HL-60 (cell line): ENCODE measurements at places on chromosomes 2 and 18.

- DNase-seq, result no peak
These were observed 4.6 kb downstream of the LOXHD1 start for GRCh38 chr18:46652372-46652771.

DNA sequence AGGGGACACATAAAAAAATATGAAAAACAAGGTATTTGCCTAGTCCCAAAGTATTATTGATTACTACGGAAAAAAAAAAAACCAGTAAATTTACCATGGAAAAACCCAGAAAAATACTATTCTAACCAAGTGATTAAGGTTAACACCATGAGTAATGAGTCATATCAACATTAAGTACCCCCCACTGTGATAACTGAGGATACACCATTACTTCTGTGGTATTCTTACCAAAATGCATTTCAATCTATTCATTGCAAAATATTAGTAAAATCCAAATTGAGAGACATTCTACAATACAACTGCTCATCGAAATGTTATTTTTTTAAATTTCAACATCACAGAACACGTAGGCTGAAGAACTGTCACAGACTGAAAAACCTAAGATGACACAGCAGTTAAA is 669.8 kb downstream of the ZEB2 start:
- no peak for DNase-seq

GRCh38 chr2:191854382-191855372 is 7.8 kb upstream of the CAVIN2 start:
- DNase-seq, result no peak

GRCh38 chr2:38448692-38449410 is 71.8 kb upstream of the ATL2 start:
- no peak for DNase-seq

DNA sequence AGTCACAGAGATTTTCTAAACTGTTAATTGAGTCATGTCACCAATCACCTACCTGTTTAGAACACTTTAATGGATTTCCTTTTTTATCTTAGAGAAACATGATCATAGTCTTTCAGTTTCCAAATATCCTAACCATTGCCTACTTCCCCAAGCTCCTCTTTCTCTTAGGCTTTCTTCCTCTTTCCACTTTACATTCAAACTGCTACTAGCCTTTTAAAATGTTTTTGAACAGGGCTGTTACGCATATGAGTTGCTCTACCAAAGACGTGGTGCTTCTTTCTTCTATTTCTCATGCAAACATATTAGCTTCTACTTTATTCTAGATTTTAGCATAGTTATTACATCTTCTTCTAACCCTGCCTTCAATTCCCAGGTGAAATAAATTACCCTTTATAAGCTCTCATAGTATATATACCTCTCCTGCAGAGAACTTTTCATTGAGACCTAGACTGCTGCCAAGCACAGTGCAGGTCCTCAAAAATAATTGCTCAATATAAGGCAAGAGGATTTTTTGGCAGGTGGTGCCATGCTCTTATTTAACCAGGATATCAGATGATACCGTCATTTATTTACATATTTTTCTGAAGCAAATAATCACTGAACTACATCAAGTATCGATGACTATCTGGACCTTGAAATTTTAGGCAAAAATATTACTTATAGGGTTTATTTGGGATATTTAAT is 937.1 kb downstream of the TSN start:
- no peak for DNase-seq

GRCh38 chr18:26575865-26576217 is 27.5 kb upstream of the KCTD1 start:
- DNase-seq, result no peak

DNA sequence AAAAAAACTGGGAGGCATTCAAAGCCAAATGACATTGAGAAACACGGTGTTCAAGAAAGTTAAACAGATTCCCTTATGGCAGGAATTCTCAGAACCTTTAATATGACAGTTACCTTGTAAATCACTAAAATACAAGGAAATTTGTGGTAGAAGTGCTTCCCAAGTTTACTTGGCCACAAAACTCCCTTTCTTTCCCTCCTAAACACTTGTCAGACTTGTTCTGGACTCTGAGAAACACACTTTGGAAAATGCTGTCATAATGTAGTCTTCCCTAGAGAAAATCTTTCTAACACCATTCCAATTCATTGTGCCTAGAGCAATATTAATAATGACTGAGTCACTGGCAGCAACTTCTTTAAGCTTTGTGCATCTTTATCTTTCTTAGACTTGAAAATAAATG is 140.4 kb downstream of the ANKRD44 start:
- DNase-seq, result no peak

DNA sequence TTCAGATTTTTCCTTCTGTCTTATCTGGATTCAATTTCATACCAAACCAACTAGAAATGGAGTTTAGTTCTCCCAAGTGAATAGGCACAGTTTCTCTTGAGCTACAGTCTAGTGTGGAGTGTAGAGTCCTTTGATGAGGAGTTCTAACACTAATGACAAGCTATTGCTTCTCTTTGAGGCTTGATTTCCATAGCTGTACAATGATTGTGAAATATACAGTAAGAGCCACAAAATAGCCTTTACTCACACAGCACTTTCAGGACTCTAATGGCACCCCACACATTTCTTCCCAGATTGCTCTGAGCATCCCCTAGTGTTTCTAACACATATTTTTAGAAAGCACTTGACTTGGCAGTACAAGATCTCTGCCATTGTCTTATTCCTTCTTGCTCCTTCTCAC is 153.3 kb downstream of the LRRTM1 start:
- no peak for DNase-seq

DNA sequence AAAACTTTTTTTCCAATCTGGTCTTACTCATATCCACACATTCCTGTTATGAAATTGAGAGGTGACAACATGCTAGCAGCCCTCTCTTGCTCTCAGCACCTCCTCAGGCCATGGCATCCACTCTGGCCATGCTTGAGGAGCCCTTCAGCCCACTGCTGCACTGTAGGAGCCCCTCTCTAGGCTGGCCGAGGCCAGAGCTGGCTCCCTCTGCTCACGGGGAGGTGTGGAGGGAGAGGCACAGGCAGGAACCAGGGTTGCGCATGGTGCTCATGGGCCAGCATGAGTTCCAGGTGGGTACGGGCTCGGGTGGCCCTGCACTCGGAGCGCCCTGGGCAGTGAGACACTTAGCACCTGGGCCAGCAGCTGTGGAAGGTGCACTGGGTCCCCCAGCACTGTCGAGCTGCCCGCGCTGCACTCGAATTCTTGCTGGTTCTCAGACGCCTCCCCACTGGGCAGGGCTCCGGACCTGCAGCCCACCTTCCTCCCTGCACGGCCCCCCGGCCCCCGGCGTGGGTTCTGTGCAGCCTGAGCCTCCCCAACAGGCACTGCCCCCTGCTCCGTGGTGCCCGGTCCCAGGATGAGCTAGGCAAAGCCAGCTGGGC is 1669.6 kb upstream of the CELF4 start:
- DNase-seq, result no peak

GRCh38 chr2:199468561-199469513 is 11.1 kb upstream of the SATB2 start:
- no peak for DNase-seq

- no peak for DNase-seq
These were observed 10.2 kb downstream of the MTCL1 start for GRCh38 chr18:8715599-8715998.

DNA sequence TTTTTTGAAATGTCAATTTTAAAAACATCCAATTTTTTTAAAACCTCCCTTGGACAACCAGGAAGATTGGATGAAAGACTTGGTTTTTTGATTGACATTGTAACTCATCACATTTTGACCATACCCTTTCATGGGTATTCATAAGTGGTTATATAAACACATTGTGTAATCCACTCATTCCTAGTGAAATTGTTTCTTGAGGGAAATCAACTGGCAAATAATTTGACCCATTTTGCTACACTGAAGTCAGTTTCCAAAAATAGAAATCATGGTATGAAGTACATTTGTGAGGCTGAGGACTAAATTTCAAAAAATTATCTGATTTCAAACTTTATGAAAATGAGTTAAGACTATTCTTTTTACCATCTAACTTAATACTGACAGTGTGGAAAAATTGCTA is 31.5 kb downstream of the FBXO48 start:
- no peak for DNase-seq

GRCh38 chr2:20035955-20036666 is 15.3 kb downstream of the LAPTM4A start:
- DNase-seq, result peak; percentile 56

- DNase-seq, result no peak
These were observed 33.1 kb upstream of the NPC1 start for GRCh38 chr18:23619388-23619881.

GRCh38 chr2:100893392-100894104 is 73.6 kb downstream of the NPAS2 start:
- DNase-seq, result no peak

- DNase-seq, result no peak
These were observed 10.1 kb upstream of the KCNJ3 start for GRCh38 chr2:154688373-154688772.

DNA sequence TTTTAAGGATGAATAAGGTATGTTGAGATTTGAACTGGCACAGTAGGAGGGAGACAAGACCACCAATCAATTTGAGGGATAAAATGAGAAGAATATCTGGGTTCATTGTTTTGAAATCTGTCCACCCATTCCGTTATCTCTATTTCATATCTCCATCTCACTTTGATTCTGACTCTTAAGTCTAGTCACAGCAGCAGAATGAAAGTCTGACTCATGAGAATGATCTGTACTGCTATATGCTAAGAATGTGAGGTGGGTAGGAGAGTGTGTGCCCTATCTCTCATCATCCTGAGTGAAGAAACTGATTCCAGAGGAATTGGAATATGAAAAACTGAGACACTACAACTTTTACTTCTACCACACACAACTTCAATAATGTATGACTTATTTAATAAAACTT is 1994.5 kb upstream of the PIK3C3 start:
- no peak for DNase-seq

DNA sequence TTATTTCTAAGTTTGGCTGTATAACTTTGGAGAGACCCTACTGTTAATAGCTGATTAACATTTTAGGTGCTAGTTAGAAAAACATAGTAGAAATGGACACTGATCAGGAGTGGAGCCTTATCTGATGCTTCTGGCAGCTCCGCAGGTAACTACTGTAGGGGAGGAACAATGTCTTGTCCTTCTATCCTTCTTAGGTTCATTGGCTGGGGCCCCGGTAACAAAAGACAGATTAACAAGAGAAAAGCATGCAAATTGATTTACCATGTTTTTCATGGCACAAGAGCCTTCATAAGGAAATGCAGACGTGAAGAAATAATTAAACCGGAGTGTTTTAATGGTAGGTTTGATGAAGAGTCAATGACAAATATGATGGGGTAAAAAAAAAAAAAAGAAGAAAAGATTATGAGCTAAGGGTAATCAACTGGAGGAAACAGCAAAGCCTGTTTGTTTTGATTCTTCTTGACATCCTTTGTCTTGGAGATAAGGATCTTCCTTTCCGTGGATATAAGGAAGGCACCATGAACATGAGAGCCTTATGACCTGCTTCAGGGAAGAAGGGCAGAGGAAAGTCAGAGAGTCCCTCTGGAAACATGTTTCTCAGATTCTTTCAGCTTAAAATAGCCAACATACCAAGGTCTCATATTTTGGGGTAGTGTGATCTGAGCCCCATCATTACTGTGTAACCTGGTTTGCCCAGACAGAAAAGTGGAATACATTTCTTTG is 62.4 kb upstream of the GCFC2 start:
- no peak for DNase-seq

GRCh38 chr18:32095192-32095899 is 3.7 kb downstream of the RNF138 start:
- DNase-seq, result no peak

GRCh38 chr2:123747326-123747725 is 277.8 kb upstream of the CNTNAP5 start:
- DNase-seq, result no peak

- DNase-seq, result peak; percentile 52
These were observed 92.3 kb downstream of the BIN1 start for GRCh38 chr2:127014630-127015029.

- no peak for DNase-seq
These were observed 231.3 kb downstream of the NDUFA10 start for GRCh38 chr2:239793836-239794235.

GRCh38 chr18:32036506-32037180 is 18.0 kb downstream of the RNF125 start:
- DNase-seq, result no peak

DNA sequence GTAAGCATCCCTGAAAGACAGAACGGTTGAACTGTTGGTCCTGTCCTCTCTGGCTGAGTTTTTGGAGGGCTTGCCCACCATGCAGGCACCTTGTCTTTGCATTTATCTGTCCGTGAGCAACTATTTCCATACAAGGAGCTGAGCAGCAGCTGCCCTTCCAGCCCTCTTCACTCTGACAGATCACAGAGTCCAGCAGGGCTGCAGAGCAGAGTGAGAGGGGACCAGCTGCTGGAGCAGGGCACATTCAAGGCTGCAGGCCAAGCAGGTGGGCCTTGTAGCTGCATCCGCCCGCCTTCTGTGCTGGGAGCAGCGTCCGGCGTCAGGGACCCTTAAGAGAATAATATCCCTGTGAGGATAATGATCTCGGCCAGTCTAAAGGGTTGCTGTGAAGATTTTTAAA is 9.5 kb downstream of the SMYD1 start:
- DNase-seq, result no peak

DNA sequence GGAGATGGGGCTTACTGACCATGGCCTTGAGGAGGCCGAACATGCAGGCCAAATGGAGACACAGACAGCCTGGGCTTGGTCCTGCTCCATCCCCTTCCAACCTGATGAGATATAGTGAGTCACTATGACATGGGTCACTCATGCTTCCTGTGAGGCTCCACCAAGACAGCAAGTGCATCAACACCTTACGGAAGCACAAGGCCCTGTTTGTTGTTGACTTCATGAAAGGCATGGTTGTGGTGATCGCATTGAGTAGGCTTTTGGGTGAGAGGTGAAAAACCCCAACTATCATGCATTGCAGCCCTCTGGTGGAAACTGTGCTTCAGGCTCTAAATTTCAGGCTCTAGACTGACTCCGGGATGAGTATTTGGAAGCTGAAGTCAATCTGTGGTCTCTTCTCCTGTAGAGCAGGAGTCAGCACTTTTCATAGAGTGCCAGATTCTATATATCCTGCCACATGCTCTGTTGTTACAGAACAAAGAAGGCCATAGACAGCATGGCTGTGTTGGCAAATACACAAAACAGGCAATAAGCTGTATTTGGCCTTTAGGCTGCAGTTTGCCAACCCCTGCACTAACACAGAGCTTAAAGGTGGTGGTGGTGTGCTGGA is 10.1 kb downstream of the IL37 start:
- DNase-seq, result no peak

DNA sequence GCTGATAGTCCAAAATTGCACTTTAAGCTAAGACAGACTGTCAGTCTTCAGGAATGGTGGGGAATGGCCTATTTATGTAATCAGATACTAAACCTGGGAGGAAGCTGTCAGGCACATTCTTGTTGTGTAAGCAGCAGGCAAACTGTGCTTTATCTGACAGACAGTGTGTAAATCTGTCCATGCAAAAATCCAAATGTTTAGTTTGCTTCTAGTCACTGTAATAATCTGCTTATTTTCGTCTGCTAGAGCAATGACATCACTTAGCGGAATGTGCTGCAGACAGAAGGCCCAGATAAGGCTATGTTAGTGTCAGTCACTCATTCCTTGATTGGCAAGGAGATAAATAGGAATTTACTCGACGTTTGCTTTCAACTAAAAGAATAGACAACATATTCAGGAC is 263.5 kb downstream of the ZNF407 start:
- DNase-seq, result no peak

- DNase-seq, result no peak
These were observed 3.4 kb downstream of the TMEM18 start for GRCh38 chr2:673615-674320.

GRCh38 chr2:175834477-175834876 is 167.6 kb downstream of the LNPK start:
- no peak for DNase-seq

GRCh38 chr2:161425728-161426454 is 9.8 kb downstream of the TBR1 start:
- no peak for DNase-seq

GRCh38 chr2:215573496-215573895 is 137.6 kb upstream of the FN1 start:
- no peak for DNase-seq
